ENCODE measurements at places on chromosomes 7 and 10.

- no peak for DNase-seq
These were observed 158.0 kb downstream of the WDR37 start for GRCh38 chr10:1214071-1214675.

- no peak for DNase-seq
These were observed 3.6 kb downstream of the GARS1 start for GRCh38 chr7:30598121-30598876.

- no peak for DNase-seq
These were observed 211.4 kb downstream of the WDR37 start for GRCh38 chr10:1267568-1267967.

DNA sequence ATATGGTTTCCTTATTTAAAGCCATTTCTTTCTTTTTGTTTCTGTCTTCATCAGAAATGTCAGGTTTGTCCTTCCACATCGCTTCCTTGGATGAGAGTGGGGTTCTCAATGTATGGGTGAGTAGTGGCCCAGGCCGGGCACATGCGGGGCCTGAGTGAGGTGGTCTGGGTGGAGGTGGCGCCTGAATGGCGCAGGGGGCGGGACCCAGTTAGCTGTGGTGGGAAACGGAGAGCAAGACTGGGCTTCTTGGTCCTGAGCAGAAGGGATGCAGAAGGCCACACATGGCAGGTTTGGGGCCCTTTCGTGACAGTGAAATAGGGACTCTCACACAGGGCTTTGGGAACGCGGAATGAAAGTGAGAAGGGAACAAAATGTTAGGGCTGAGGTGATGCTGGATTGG, 70.0 kb downstream of the DYNC2I1 start:
- DNase-seq: no peak

Measured in AG08395 (cell line).